ENCODE measurements at places on chromosomes 2 and 18.

GRCh38 chr2:169672406-169672805 lies 21.8 kb downstream of the CFAP210 start:
- no peak for DNase-seq

- DNase-seq: no peak
These were observed 12.6 kb downstream of the AGAP1 start for GRCh38 chr2:235506291-235506996.

- no peak for DNase-seq
These were observed 185.8 kb upstream of the ARL4C start for GRCh38 chr2:234682492-234683228.

DNA sequence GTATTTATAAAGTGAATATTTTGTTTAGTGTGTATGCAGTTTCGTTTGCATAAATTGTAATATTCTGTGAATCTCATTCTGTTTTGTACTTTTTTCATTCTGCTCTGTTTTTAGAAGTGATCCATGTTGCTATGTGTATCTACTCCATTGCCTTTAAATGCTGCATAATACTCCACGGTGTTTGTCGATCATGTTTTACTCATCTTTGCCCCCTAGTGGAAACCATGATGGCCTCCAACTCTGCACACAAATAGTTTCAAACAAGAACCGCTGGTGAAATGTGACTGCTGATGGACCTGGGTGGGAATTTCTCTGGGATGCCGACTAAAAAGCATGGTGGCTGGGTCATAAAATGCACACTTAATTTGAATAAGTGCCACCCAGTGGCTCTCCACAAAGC lies 32.0 kb upstream of the SKOR2 start:
- no peak for DNase-seq

DNA sequence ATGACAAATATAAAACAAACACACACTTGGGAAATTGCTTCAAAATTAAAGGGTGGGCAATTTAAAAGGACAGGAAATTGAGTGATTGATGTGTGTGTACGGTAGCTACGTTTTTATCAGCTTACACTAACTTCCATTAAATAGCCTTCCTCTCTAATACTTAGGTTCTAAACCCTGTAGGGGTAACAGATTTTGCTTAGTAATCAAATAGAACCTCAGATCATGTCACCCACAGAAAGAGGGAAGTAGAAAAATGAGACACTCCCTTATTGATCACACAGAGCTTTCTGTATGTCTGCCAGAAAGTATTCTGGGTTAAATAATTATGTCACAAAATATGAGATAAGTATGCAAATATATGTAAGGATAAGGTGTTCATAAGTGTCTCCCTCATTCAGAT lies 93.3 kb downstream of the ICA1L start:
- DNase-seq: no peak

- no peak for DNase-seq
These were observed 2.6 kb downstream of the SCN7A start for GRCh38 chr2:166491461-166491860.

DNA sequence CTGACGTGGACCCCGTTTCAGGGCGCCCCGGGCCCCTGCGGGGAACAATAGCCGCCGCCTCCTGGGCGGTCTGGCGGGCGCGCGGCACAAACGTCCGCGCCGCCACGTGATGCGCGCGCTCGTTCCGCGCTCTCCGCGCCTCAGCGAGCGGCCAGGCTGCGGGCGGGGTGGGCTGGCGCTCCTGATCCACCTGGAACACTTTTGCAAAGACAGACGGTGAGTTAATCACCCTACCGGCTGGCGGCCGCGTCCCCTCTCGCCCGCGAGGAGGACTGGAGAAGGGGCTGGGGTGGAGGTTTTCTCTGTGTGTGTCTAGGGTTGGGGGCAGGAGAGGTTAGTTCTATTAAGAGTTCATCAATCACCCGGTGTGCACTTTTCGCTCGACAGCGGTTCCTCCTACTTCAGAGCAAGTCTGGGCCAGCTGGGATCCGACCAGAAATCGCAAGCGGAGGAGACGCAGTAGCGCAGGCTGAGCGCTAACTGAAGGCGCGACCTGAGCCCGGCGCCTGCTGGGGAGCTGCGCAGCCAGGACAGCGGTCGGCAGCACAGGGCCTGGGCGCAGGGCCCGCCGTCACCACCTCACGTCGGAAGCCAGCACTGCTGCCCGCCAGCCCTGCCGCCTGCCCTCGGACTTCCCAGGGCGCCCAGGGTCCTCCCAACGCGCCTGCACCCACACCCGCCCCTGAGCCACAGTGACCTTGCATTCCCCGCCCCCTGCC lies 10.3 kb upstream of the HOXD1 start:
- no peak for DNase-seq

DNA sequence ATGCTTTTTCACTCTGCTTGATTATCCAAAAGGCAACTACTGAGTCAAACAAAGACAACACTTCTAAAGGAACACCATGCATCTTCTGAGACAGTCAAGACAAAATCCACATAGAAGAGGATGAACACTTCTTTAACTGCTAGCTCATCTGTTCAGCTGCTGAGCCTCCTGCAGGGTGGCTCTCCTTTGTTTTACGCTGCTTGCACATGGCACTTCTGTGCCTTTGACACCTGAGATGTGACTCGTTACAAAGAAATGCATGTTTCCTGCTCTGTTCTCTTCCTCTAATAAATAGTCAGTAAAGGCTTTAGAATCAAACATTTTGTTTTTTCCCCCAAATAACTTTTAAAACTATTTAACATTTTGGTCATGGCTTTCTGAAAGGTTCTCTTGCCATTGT lies 1129.4 kb downstream of the TDRD15 start:
- no peak for DNase-seq

- no peak for DNase-seq
These were observed 59.9 kb downstream of the ABCB11 start for GRCh38 chr2:168971261-168971660.

GRCh38 chr2:191234376-191234775 lies 10.8 kb upstream of the MYO1B start:
- DNase-seq: no peak

GRCh38 chr2:213691351-213691750 lies 407.1 kb downstream of the SPAG16 start:
- DNase-seq: no peak

- no peak for DNase-seq
These were observed 4.5 kb downstream of the GPR39 start for GRCh38 chr2:132420816-132421805.

GRCh38 chr2:123715467-123715982 lies 309.6 kb upstream of the CNTNAP5 start:
- no peak for DNase-seq

DNA sequence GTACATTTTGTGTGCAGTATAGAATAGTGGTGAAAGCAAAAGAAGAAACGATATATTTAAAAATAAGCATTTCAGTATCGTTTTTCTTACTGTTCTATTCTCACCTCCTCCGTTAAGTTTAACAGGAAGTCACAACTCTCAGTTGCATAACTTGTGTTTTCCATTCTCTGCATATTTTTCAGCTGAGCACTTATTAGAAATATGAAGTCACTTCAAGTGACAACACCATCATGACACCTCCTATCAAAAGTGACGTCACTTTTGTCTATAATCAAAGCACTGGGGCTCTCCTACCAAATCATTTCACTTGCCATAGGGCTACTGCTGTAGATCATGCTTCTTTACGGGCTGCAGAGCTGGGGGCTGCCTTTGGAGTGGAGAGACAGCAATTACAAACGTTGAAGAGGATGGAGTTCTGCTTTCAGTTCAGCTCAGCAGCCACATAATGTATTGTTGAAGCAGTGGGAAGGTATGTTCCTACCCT lies 36.3 kb downstream of the STAT4 start:
- no peak for DNase-seq

- DNase-seq: no peak
These were observed 165.5 kb downstream of the TPGS2 start for GRCh38 chr18:36663312-36663711.

GRCh38 chr2:230312638-230313037 lies 14.4 kb upstream of the SP140L start:
- no peak for DNase-seq

- DNase-seq: no peak
These were observed 14.8 kb downstream of the AFTPH start for GRCh38 chr2:64538764-64539433.

DNA sequence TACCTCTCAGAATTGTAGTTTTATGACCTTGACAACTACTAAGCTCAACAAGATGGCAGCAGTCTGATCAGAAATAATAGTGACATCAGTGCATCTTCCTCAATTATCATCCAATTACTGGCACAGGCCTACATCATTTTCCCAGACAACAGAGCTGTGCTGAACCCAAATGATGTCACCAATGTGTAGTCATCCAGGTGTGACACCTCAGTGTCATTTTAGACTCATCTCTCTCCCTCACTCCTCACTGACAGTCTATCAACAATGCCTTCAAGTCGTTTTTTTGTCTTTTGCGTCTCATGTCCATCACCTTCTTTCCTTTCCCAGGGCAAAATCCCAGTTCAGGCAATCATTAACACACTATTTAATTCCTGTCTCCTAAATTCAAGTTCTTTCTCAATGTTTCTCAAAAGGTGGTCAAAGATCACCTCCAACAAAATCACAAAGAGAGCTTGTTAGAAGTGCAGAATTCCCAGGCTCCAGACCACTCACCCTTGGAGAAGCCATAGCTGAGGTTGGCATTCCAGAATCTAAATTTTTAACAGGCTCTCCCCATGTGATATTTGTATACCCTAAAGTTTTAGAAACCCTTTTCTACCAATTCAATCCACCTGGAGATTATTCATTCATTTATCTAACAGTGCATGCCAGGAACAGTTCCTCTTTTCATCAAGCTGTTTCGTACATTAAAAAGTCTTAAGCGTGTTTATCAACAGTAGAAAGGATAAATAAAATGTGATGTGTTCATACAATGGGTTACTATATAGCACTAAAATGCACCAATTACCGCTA lies 125.3 kb upstream of the KLF7 start:
- no peak for DNase-seq

GRCh38 chr2:233165895-233166661 lies 85.4 kb upstream of the ATG16L1 start:
- no peak for DNase-seq

- no peak for DNase-seq
These were observed 164.8 kb downstream of the PRKCE start for GRCh38 chr2:45816272-45816671.

GRCh38 chr2:214904634-214905033 lies 95.2 kb upstream of the BARD1 start:
- DNase-seq: no peak

DNA sequence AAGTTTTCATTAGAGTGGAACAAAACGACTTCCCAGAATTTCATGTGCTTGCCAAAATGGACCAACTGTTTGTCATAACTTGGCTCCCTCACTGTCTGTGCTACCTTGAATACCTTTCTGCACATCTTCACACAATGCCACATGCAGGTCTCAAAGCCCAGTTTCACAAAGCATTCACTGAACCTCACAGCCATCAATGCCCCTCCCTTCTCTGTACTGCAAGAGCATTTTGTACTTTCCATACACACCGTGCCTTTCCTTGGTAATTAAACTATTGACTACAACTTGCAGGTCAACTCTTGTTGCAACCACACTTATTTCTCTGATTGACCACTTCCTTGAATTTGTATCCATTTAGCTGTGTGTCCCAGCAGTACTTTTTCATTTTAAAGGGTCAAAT lies 50.5 kb downstream of the PAX3 start:
- DNase-seq: no peak

DNA sequence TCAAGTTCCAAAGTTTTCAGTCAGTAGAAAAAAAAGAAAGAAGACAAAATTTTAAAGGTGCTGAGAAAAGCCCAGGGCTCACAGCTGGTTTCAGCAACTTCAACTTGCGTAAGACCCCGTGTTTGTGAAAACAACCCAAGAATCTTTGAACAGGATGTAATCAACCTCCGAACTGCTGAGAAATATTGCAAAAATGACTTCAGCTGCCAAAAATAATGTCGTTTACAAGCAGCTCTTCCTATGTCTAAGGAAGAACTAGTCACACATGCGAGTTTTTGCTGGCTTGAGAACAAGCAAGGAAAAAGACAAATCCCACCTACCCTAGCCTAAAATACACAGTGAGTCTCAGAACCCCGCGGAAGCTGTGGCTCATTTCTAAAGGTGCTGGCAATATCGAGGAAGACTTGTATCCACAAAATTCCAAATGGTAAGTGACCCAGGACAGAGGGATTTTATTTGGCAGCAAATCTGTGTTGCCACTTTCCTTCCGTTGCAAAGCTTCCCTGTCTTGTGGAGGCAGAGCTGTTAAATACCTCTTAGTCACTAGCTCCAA lies 59.8 kb upstream of the SLC8A1 start:
- DNase-seq: no peak

GRCh38 chr2:189153619-189154018 lies 25.9 kb downstream of the COL5A2 start:
- no peak for DNase-seq

- no peak for DNase-seq
These were observed 925.7 kb downstream of the EPHA4 start for GRCh38 chr2:220646424-220646823.

DNA sequence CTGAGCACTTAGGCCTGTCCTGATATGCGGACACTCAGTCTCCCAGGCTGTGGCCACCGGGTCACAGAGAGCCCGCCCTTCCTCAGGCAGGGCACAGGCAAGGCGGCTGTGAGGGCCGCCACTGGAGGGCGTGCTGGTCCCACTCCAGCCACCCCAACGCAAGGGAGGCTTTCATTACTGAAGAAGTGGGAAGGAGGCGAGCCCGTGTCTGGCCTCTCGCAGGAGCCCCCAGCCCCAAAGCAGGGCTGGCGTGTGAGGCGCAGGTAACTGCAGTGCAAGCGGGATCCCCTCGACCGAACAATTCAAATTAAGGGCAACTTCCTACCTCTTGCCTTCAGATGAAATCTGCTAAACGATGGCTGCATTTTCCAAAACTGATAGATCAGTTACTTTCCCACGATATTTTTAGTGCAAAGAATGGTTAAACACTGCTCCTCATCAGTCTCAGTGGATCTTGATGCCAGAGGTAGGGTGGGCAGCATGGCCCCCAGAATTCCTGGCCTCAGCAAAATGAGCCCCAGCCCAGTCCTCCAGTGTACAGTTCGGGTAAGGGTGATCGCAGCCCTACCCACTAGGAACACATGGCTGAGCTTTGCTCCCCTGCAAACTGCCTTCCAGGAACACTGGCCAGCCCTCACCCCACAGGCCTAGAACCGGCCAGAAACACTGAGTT lies 97.2 kb downstream of the SEPTIN10 start:
- DNase-seq: no peak

GRCh38 chr2:171566753-171567152 lies 44.5 kb downstream of the CYBRD1 start:
- no peak for DNase-seq

DNA sequence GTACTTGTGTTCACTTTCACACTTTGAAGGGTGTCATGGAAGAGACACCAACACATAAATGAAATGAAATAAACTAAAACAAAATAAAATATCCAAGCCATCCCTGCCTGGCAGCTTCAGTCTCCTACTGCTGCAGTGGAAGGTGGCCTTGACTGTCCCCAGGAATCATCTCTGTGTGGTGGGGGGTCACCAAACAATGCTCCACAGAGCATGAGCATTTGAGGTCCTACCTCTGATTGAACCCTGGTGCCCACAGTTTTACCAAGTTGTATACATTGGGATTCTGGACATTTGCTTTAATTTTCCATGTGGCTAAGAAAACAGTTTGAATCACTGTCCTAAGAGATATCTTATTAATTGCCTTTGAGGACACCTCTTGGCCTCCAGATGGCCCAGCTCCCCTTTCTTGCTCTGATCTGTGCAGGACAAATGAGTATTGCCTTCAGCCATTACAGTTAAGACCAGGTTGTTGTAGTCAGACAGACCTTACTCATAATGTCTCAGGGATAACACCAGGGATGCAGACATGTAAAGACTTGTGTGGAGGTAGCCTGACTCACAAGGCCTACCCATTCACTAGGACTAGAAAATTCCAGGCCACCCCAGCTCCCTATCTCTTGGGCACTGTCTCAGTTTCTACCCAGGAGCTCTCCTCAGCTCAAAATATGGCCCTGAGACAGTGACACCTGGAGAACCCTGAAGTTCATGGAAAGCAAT lies 195.0 kb downstream of the MYCN start:
- DNase-seq: no peak

Data from activated CD8-positive, alpha-beta memory T cell treated with anti-CD3 and anti-CD28 coated beads for 48 hours (primary cell).